ENCODE measurements at places on chromosomes 7 and 10.

DNA sequence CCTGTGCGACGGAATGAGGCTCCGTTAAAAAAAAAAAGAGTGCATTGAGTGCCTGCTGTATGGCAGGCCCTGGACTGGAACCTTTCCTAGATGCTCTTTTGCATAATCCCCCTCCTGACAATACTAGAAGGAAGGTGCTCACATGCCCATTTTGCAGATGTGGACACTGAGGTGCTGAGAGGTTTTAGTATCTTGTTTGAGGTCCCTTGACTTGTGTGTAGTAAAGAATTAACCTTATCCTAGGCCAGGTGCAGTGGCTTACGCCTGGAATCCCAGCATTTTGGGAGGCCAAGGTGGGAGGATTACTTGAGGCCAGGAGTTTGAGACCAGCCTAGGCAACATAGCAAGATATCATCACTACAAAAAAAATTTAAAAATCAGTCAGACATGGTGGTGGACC, 46.6 kb downstream of the TMEM130 start:
- no peak for DNase-seq

- peak; percentile 61 for DNase-seq
These were observed 45.1 kb downstream of the AMZ1 start for GRCh38 chr7:2732959-2733584.

GRCh38 chr10:124096494-124096893, 3.1 kb upstream of the CHST15 start:
- no peak for DNase-seq

- DNase-seq: no peak
These were observed 36.8 kb upstream of the R3HCC1L start for GRCh38 chr10:98097616-98098015.

GRCh38 chr7:22574754-22575520, 74.9 kb upstream of the STEAP1B start:
- DNase-seq: no peak

GRCh38 chr7:32147546-32148268, 77.5 kb upstream of the PDE1C start:
- no peak for DNase-seq

- DNase-seq: no peak
These were observed 70.7 kb downstream of the CRPPA start for GRCh38 chr7:16350634-16351033.

GRCh38 chr10:71996592-71997371, 32.6 kb downstream of the CHST3 start:
- DNase-seq: peak; percentile 81

- no peak for DNase-seq
These were observed 60.0 kb upstream of the ACSM6 start for GRCh38 chr10:95133997-95134396.

DNA sequence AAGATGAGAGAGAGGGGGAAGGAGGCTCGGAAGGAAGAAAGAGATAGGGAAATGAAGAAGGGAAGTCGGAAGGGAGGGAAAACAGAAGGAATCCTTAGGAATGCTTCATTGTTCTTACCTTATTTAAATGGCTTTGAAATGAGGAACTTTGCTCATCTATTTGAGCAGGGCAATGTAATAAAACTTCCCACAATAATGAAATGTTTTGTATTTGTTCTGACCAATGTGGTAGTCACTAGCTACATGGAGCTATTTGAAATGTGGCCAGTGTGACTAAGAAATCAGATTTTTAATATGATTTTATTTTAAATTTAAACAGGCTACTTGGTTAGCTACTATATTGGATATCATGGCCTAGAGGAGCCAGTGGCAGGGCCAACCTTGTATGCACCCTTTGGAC, 510.6 kb downstream of the HTR7 start:
- no peak for DNase-seq

DNA sequence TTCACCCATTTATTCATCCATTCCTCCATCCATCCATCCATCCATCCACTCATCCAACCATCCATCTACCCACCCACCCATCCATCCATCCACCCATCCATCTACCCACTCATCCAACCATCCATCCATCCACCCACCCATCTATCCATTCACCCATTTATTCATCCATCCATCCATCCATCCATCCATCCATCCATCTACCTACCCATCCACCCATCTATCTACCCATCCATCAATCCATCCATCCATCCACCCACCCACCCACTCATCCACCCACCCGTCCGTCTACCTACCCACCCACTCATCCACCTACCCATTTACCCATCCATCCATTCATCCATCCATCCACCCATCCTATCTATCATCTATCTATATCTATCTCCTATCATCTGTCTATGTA, 169.4 kb upstream of the SHH start:
- no peak for DNase-seq

DNA sequence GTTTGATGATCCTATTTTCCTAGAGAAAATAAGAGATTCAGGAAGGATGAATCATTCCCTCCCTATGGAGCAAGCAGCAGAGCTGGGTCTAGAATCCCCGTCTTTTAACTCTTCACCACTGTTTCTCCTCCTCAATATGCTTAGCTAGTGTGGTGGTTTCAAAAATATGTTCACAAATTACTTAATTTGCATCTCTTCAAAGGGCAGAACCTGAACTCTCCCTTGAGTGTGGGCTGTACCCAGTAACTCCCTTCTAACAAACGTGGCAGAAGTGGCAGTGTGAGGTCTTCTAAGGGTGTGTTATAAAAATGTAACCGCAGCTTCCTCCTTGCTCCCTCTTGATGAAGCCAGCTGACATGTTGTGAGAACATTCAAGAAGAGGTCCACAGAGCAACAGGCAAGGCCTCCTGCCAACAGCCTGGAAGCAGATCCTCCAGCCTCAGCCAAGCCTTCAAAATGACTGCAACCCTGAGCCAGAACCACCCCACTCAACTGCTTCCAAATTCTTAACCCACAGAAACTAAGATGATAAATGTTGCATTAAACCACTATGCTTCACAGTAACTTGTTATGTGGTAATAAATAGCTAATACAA, 36.6 kb downstream of the SRPK2 start:
- peak; percentile 58 for DNase-seq

- DNase-seq: no peak
These were observed 6.9 kb upstream of the LAMB1 start for GRCh38 chr7:108009873-108010272.

DNA sequence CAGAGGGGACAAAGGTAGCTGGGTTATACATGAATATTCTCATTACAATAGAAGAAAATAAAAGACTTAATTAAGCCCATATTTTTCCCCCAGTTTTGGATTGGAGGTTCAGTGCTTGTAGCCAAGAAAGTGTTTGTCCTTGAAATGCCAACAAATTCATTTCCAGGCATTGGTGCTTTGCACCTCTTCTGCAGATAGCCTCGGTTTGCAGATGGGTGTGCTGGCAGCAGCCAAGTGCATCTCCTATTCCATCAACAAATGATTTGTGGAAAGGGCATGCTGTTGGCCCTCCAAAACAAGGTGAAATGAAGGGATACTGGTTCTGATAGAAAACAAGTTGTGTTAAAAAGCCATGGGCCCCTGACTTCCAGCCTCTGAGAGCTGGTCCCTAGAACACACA, 187.3 kb downstream of the DPY19L1 start:
- no peak for DNase-seq

DNA sequence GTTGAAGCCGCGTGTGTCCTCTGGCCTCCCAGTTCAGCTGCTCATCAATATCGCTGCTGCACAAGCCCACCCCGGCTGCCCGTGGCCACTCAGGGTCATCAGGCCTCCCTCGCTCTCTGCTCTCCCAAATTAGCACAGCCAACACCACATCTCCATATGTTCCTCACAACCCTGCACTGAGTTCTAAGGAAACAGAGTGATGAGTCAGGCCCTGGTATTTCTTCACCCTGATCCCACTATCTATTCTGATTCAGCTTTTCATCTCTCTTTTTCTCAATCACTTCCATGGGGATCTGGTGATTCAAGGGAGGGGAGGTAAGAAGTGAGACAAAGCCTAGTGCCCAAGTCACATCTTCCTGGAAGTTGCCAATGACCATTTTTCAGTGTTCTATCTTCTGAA, 23.8 kb downstream of the CYTH3 start:
- DNase-seq: no peak

DNA sequence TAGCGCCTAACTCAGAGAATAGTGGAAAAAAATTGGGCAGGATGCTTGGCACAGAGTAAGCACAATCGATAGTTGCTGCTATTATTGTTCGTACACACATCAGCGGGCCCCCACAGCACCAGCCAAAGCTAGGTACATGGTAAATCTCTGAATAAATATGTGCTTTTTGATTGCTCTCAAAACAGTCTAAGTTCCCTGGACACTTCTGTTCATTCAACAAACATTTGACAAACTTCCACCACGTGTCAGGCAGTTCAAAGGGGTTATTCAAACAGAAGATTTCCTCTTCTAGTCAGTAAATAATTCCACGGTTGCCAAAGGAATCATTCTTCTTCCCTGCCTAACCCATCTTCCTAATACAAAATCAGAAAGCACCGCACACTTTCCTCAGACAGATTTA, 150.8 kb downstream of the DGKI start:
- DNase-seq: no peak

- no peak for DNase-seq
These were observed 127.4 kb upstream of the AGR3 start for GRCh38 chr7:17009007-17009719.

DNA sequence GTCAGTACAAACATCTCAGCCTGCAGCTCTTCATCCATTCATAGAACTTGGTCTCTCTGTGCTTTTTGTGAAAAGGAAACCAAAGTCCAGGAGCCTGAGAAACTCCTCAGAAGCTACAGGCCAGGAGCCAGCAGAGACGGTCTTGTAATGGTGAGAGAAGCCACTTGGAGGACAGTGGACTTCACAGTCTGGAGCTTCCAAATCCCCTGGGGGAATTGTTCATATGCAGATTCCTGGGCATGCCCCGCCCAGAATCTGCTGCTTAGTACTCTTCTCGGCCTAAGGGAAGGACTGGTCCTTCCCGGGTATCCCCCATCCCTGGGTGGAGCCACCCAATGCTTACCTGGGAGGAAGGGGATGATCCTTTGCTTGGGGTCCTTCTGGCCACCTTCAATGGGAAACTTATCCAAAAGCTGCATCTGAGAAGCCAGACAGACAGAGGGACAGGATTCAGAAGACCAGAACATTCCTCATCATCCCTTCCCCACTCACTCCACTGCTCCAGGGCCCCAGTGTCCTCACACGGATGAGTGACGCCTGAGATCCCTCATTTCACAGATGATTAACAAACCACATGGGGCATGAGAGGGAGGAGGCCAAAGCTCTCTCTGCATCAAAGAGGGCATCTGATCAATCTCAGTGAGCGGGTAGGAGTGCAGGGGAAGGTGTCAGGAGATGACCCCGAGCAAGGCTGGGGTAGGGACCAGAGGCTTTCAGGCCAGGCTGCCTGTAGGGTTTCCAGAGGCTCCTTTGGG, 88.4 kb downstream of the SH3PXD2A start:
- DNase-seq: no peak

GRCh38 chr10:82420001-82420400, 545.0 kb downstream of the NRG3 start:
- DNase-seq: no peak

- DNase-seq: no peak
These were observed 1164.0 kb upstream of the CELF2 start for GRCh38 chr10:9853405-9854355.

GRCh38 chr7:134593530-134594392, 44.9 kb downstream of the AKR1B15 start:
- DNase-seq: peak; percentile 96

DNA sequence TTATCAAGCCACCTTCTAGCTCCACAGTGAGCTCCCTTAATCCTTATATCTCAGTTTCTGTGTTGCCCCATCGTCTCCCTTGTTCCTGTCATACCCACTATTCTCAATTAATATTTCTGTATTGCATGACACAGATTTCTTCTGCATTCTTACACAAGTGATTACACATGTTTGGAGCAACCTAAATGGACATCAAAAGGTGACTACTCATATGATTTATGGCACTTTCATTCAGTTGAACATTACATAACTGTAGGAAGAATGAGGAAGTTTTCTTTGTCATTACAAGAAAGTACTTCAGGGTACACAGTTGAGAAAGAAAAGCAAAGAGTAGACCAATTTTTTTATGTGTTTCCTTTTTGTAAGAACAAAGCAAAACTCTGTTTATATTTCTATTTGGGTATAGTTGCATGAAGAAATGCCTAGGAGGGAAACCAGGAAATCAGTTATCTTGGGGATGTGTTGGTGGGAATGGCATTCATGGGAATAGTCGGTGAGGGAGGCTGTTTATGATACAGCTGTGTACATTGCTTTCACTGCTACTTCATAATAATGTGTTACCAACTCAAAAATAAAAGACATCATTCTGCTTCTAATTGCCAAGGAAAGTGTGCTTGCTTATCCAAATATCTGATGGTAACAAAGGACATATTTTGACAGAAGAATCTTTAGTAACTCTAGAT, 23.6 kb upstream of the PRSS37 start:
- no peak for DNase-seq

DNA sequence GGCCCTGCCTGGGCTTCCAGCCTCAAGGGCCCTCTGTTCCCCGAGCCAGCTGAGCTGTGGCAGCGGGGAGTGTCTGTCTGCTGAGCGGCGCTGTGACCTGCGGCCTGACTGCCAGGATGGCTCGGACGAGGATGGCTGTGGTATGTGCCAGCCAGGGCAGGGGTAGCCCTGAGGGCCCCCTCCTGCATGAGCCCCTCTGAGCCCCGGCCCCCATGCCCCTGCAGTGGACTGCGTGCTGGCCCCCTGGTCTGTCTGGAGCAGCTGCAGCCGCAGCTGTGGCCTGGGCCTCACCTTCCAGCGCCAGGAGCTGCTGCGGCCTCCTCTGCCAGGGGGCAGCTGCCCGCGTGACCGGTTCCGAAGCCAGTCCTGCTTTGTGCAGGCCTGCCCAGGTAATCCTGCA, 28.4 kb upstream of the ZNF467 start:
- no peak for DNase-seq

- no peak for DNase-seq
These were observed 954.7 kb upstream of the GHITM start for GRCh38 chr10:83184641-83185040.
